Hematopoietic multipotent progenitor cell treated with erythropoietin and hydrocortisone succinate and interleukin-3 and kit ligand, for 17 days (in vitro differentiated cells): ENCODE measurements at places on chromosomes 11 and 22.

DNA sequence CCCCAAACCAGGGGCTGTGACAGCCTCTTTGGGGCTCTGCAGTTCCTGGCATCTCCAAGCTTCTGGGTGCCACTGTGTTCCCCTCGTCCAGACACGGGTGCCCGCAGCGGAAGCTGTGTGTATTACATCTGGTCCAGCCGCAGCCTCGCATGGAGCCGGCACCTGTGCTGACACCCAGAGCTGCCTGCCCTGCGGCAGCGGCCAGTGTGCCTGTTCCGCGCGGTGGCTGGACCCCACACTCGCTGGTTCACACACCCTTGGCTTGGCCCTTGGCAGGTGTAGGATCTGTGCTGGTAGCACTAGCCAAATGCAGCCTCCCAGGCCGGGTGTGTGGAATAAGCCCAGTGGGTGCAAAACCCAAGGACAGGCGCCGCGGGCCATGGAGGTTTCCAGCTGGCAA lies 24.5 kb upstream of the RNASEH2C start:
- no peak for DNase-seq

GRCh38 chr11:82936261-82936660 lies 34.7 kb downstream of the DDIAS start:
- no peak for DNase-seq

DNA sequence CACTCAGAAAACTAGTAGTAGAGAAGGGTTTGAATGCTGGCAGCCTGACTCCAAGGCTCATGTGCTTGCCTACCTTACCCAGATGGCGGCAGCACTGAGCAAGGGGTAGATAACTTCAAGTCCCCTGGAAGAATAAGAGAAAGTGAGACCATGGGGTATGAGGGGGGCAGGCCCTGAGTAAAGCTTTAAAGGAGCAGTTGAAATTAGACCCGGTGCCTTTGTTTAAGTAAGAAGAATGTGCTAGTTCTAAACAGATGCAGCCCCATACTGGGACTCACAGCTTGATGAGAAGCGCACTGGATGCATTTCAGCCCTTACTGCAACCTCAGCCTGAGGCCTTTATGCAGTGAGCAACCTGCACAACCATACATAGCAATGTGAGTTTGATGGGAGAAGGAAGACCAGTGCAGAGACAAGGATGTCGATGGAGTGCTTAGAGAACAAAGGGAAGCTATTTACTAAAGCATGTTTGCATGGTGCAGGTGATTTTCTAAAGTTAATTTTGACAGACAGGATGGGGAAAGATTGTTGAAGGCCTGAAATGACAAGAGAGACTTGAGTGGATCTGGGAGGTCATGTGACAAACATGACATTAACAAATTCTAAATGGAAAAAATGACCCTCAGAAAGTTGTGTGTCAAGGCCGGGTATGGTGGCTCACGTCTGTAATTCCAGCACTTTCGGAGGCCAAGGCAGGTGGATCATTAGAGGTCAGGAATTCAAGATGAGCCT lies 27.1 kb upstream of the TMA7B start:
- peak; percentile 84 for DNase-seq

GRCh38 chr11:126878913-126879482 lies 121.6 kb downstream of the KIRREL3 start:
- no peak for DNase-seq

DNA sequence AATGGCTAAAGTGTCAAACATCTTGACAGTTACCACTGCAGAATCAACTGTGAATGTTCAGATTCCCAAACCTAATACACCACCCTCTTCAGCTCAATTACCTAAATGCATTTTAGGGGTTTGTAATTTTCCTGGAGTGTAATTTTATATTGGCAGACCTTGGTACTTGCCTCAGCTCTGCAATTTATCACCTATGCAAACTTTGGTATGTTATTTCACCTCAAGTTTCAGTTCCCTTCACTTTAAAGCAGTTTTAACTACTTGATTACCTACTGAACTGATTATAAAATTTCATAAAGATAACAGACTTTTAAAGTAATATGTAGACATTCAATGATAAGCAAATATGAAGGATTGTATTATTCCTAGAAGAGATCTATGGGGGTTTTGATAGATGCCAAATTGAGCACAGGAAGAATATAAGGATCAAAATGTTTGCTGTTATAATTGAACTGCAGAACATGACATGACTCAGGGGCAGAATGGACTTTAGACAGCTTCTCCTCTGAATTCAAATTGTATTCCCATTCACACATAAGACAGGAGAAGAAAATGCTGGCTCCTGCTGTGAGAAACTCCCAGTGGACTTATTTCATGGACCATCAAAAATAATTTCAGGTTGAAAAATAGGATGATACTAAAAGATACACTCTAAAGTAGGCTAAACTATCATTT lies 491.5 kb upstream of the LUZP2 start:
- no peak for DNase-seq
